BJ (cell line): ENCODE measurements at places on chromosomes 11 and 22. TPM values are rescaled to one million over a fixed set of nuclear protein-coding genes. Genes with fewer than 3 reads are reported as not detected.

GRCh38 chr11:57324154-57324885 lies 432 bp downstream of the TNKS1BP1 start:
- no peak for DNase-seq

DNA sequence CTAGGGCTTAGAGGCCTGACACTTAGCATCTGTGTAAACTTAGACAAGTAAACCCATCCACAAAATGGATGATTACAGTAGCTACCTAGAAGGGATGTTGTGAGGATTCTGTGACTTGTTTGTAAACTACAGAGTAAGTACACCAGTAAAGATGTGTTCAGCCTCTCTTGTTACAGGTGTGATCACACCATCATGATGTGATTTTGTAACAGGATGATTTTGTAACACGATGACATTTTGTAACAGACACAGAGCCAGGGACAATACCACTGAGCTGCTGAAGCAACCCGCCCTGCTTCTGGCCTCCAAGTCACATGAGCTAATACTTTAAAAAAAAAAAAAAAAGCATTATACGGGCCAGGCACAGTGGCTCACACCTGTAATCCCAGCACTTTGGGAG lies 17.0 kb downstream of the FADD start:
- DNase-seq = no peak

DNA sequence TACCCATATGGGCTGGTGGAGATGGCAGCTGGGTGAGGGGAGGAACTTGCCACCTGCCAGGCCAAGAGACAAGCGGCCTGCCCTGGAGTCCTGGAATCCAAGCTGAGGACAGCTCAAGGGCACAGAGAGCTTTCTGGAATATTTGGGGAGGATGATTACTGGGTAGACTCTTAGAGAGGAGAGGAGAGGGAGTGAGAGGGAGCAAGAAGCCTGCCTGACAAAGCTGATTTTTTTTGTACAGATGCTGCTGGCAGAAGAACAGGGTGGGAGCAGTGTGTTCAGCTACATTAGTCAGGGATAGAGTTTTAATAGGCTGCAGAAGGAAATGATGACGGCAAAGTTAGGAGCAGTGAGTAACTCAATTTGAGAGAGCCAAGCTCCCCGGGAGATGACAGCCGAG lies 299.3 kb downstream of the NXPE2 start:
- no peak for DNase-seq

DNA sequence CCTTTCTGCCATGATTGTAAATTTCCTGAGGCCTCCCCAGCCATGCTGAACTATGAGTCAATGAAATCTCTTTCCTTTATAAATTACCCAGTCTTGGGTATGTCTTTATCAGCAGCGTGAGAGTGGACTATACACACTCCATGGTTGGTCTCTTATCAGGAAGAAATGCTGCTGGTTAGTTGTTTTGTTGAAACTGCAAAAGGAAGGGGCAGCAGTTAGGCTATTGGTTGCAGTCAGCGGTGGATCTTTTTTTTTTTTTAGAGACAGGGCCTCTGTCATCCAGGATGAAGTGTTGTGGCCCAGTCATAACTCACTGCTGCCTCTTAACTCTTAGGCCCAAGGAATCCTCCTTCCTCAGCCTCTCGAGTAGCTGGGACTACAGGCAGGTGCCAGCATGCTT lies 51.7 kb downstream of the HSD17B12 start:
- no peak for DNase-seq

GRCh38 chr11:121755191-121755590 lies 302.4 kb upstream of the SORL1-AS1 start:
- no peak for DNase-seq

- DNase-seq = no peak
Measured at GRCh38 chr11:112226831-112227401, 688 bp downstream of the PTS start.

DNA sequence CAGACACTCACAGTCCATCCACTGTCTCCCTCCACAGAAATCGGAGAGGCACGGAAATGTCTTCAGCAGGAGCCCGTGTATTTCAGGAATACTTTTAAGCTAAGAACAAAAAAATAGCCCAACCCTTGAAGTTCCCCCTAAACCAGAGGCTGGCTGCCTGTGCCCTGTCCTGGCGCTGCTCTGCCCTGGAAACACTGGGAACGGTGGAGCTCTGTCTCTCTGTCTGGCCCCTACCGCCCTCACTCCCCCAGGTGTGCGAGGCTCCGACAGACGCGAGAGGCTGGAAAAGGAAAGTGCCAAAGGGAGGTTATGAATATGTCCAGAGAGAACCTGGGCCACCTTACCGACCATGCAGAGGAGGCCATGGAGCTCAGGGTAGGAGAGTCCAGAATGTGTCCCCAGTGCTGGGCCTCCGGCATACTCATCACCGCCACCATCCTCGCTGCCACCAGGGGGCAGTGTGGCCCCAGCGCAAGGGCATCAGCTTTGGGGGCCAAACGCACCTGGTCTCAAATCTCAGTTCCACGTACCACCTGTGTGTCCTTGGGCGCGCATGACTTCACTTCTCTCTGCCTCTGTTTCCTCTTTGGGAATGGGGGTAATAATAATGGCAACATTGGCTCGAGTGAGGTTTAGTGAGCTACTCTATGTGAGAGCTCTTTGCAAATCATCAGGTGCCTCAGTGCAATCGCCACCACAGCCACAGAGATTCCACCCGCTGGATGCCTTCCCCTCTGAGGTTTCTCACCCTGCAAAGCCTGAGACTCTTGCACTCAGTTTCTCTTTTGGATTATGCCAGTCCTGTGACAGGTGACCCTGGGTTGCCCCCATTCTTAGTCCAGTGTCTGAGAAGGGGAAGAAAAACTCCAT lies 10.4 kb upstream of the SLCO2B1 start:
- DNase-seq = no peak

GRCh38 chr11:39144351-39145130 lies 2314.9 kb downstream of the LRRC4C start:
- DNase-seq = no peak

- no peak for DNase-seq
Measured at GRCh38 chr11:86152901-86153300, 84.0 kb upstream of the PICALM start.

P2RY6 gene
- 0.56 and 1.5 TPM in 2 replicates for polyA plus RNA-seq

BATF2 gene
- polyA plus RNA-seq = 1.1 and 1.5 TPM in 2 replicates

DNA sequence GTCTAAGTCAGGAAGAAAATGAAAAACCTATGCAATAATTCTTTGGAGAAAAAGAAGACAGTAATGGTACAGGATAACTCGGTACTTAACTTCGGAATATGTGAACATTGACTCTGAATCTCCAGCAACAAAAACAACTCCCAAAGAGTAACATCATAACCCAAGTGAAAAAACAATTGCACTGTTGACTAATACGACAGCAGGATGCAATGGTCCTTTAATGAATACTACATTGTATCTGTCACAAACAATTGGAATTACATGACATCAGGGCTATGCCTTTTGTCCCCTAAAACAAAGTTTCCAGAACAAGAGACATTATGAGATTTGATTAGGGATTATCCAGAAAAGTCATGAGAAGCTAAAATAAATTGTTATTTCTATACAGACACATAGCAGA lies 1065.9 kb downstream of the LRRC4C start:
- no peak for DNase-seq

GRCh38 chr11:100294748-100295147 lies 392.3 kb upstream of the ARHGAP42 start:
- no peak for DNase-seq

CRYBB2 gene
- 0.92 and 1.3 TPM in 2 replicates for polyA plus RNA-seq

GRCh38 chr11:130340671-130341319 lies 26.1 kb upstream of the ZBTB44 start:
- DNase-seq = no peak

DNA sequence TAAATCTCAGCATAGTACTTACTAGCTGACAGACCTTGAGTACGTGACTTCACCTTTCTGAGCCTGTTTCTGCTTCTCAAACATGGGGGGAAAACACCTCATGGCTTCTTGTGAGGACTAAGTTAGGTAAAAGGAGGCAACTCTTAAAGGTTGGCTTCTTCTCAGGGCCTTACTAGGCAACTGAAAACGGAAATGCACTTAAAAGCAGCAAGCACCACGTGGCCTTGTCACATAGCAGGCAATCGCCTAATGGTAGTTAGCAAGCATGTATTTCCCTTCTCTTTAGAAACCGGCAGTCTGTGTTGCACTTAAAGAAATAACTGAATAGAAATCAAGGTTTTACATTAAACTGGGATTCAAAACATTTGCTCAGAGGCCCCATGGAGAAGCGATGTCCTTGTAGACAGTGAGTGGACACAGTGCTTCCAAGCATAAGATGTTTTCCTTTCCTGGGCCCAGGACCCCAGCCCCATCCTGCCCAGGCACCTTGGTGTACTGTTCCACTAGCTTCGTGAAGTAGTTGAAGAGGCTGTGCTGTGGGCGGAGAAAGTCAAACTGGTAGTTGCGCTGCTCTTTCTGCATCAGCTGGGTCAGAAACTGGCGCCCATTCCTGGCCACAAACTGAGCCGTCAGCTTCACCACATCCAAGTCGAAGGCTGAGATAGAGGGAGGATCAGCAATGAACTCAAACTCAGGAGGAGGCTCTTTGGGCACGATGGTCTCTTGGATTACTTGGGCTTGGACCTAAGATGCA lies 12.1 kb downstream of the SF3A1 start:
- no peak for DNase-seq

DNA sequence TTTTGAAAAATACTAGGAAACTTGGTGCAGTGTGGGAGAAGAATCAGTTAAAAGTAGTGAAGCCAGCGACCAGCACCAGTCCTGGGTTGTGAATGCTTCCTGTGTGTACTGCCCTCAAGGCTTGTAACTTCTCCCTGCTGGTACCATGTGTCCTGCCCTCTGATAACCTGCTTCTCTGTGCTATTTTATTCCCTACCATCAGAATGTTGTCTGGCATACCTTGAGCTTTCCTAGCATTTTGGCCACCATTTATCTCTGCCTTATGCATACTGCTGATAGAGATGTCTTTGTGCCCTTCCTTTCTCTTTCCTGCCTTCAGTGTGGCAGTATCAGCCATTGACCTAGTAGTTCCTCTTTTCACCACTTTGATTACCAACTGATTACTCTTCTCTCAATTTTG lies 2.0 kb downstream of the GTF2H1 start:
- DNase-seq = no peak

ISX gene
- not detected in 2 replicates for polyA plus RNA-seq

TRIM51 gene
- not detected in 2 replicates for polyA plus RNA-seq
